ENCODE measurements at places on chromosomes 16 and 17.

DNA sequence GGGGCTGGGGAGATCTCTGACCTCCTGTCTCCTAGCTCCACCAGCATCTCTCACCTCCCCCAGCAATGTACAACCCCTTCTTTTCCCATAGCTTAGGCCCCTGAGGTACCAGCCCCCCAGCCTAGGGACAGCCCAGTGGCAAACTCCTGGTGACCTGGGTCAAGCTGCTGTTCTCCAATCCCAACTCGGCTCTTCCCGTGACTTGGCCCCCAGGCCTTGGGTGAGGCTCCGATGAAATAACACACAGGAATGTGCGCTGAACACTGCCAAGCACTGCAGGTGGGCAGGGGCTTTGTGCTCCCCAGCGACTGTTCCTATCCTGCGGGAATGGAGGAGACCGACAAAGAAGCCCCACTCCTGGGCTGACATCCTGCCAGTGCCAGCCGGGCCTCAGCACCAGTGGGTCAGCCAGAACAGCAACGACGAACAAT, 63.7 kb upstream of the AMZ2 start:
- no peak for DNase-seq

GRCh38 chr16:78176435-78176834, 77.0 kb downstream of the WWOX start:
- no peak for DNase-seq

DNA sequence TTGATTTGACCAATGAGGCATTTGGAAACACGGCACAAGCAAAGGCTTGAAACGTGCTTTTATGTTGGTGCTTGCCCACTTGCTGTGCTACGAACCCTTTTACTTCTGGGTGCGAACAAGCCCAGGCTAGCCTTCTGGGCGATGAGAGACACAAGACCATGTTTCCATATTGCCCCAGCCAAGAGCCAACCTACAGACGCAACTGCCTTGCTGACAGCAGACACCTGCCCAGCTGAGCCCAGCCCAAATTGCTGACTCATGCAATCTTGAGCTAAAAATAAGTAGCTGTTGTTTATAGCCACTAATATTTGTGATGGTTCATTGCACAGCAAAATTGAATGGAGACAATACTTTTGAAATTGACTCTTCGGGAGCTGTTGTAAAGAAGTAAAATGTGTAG, 464.5 kb downstream of the WWOX start:
- no peak for DNase-seq

DNA sequence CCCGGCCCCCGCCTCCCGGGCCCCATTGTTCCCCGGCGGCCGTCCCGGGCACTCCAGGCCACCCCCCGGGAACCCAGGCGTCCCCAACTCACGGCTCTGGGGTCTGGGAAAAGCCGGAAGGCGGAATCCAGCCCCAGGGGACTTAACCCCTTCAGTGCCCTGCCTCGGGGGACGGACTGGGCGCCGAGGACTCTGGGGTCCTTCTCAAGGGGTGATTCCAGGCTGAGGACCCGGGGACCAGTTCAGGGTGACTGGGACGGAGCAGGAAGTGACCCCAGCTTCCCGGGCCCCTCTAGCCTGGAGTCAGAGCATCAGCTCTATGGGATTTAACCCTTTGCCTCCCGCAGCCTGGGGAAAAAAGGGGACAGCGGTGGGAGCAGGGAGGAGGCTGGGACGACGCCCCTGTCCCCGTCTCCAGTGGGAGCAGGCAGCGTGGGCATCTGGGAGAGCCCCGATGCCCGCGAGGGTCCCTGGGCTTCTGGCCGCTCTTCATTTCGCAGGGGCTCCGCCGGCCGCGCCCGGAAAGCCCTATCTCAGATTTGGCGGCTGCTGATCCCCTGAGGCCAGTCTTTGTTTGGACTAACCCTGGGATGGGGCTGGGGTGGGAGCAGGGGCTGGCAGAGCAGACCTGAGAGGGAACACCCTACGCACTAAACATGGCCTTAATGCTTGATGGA, at the start of gene ZNF629:
Gene ZNF629, minus strand, starts transcription at position 270 of the 677 bp plus-strand sequence. CDS start 2,723 bp downstream, outside the sequence.
- peak; percentile 80 for DNase-seq

- DNase-seq = no peak
Observed at GRCh38 chr16:19488213-19488640, 33.7 kb downstream of the GDE1 start.

DNA sequence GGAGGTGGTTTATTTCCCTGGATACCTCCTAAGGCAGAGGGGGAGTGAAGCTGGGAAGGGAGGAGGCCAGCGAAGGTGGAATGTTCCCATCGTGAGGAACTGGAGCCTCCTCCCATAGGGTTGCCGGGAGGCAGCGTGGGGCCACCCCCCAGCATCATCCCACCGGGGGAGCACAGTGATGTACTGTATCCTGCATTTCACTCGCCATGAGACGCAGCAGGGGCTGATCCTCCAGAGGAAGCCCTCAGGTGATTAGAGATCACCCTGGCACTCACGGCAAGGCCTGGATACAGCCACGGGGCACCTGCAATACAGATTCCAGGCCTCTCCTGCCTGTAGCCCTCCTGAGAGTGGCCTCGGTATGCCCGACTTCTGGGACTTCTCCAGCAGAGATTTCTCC, 25.5 kb upstream of the BEAN1 start:
- DNase-seq = no peak

DNA sequence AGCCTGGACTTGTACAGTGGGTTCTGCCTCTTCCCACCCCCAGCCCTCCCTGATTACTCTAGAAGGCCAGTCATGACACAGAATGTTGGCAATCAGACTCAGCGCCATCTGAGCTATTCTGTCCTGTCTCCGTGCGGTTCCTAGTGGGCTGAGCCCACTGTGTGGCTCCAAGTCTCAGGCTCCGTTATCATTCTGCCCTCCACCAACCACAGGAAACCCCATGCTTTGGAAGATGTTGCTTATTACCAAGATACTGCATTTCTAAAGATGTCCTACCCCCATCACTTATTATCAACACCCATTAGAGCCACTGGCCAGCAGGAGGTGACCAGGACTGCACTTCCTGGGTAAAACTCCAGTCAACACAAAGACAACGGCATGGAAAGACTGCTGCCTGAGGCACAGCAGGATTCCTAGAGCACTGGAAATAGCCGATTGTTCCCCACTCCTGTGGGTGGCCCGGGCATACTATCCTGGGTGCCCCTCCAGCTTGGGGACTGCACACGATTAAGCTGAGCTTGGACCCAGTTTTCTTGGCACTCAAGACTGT, 133.6 kb downstream of the AATF start:
- DNase-seq = no peak

GRCh38 chr17:59743842-59744241, 36.4 kb downstream of the VMP1 start:
- DNase-seq = no peak

GRCh38 chr16:84617041-84617790, 662 bp downstream of the COTL1 start:
- no peak for DNase-seq

DNA sequence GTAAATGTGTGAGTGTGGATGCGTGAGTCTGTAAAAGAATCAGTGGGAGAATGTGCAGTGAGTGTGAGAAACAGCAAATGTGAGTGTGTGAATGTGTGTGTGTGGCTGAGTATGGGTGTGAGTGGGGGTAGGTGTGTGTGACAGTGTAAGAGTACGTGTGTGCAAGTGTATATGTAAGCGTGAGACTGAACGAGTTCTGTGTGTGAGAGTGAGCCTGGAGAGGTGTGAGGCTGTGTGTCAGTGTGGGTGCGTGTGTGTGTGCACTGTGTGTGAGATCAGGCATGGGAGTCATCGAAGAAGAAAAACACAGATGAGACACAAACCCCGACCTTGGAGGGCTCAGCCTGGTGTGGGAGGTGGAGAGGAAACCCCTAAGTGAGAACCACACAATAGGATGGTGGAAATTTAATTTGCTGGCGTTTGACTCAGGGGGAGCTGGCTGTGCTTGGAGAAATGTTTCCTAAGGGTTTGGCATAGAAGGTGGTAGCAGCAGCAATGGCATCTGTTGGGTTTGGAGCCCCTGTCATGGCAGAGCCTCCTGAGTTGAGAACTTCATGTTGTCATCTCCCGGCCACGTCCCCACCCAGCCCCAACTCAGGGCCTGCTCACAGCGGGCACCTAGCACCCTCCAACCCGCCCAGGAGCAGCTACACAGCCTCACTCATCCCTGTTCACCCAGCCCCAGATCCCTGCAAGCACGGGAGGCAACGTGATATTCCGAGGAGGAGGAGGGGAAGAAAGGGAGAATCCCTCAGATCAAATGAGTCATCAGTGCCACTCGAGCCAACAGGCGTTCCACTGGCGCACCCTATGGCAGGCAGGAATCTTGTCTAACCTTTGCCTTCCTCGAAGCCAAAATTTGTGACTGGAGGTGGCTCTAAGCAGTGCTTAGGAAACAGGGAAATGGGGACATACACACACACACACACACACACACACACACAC, 14.3 kb upstream of the NUBP1 start:
- no peak for DNase-seq

GRCh38 chr17:39841134-39841683, 22.9 kb downstream of the IKZF3 start:
- no peak for DNase-seq

- DNase-seq = no peak
Observed at GRCh38 chr16:81492311-81492761, 47.7 kb downstream of the CMIP start.

DNA sequence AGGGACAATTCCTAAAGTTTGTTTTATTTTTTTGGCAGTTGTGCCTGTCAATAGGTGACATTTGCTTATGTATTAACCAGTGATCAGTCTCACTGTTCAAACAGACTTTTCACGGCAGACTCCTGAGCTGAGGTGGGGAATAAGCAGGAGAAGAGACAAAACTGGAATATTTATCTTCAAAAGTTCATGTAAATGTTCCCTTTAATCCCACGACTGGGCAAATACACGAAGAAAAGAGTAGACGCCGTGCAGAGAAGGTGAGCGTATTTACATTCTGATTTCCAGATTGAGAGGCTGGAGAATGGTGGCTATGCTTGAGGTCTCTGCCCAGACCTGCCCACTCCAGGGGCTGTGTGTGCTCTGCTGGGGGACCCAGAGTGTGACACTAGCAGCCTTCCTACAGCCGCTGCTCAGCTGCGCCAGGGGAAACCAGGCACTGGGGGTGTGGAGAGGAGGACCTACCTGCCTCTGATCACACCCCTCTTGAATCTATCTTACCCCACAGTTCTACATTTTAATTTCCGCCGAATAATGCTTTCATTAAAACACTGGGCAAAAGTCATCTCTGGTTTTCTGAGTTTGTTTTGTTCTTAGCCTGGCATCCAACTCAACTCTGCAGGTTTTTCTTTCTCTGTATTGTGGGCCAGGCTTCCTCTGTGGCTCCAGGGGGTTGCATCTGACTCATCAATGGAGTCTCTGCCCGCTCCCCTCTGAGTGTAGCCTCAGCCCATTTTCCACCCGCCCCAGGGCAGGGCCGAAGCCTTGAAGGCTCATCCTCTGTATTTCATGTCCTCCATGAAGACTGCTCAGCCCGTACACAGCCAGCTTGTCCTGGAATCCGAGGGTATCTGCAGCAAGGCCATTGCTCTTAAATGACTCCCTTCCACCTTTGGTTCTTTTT, 237.1 kb downstream of the NTN1 start:
- no peak for DNase-seq

DNA sequence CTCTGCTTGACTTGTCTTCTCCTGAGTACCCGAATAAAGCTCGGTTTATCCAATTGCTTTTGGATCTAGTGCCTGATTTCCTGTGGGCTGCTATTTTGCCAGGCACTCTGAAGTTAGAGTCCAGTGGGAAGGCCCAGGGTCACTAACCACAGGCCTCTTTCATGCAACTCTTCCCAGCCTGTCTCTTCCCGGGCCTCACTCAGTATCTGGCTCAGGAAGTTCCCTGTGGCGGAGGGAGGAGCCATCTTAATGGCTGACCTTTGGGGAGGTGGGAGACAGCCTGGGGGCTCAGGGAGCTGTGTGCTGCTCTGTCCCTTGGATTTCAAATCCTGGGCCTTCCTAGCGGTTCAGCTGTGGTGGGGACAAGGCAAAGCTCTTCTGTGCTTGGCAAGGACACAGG, 328.5 kb downstream of the SLC39A11 start:
- no peak for DNase-seq

DNA sequence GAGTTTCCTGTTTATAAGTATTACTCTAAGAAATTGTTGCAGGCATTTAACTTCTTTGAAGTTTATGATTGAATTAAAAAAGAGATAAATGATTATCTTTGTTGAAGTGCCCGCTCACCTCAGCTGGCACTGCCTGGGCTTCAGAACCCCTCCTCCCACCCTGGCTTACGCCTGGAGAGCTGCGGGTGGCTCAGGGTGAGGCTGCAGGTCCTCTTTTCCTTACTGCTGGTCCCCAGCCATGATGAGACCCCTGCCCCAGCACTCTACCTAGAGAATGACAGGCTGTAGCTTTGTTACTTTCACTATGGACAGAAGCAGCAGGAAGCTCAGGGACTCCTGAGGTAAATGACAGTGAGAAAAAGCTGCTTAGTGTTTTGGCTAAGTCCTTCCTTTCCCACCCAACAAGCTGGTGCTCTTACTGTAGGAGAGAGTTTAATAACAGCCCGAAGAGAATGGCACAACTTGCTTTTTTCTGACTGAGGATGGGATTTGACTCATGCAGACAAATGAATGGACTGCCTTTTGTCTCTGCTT, 62.1 kb downstream of the EPN2 start:
- DNase-seq = no peak

DNA sequence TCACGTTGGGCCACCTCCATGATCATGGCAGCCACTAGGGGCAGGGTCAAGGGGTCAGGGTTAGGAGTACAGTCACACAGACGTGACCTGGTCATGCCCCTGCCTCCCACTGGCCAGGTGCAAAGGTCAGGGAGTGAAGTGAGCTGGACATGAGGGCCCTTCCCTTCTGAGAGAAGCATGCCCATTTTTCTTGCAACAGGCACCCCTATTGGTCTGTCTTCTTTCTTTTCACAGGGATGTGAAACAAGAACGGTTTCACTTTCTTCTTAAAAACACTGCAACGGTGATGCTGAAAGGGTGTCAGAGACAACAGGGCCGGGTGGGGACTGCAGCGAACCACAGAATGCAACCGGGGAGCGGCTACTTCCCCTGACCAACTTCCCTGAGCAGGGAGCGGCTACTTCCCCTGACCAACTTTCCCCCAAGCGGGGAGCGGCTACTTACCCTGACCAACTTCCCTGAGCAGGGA, 52.1 kb upstream of the DOC2B start:
- no peak for DNase-seq

GRCh38 chr16:66918355-66918754, 330 bp downstream of the CDH16 start:
- DNase-seq = no peak

- DNase-seq = no peak
Observed at GRCh38 chr17:37429453-37429852, 22.8 kb downstream of the TADA2A start.

DNA sequence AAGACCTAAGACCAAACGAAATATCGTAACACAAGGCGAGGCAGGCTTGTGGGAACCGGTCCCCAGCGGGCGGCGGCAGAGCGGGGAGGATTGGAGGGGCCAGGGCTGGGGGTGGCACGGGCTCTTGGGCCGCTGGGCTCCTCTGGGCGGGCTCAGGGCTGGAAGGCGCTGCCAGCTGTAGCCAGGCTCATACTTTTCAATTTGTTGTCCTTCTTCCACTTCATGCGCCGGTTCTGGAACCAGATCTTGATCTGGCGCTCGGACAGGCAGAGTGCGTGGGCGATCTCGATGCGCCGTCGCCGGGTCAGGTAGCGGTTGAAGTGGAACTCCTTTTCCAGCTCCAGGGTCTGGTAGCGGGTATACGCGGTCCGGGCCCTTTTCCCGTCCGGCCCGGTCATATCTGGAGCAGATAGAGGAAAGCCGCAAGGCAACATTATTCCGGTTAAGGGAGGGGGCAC, 1.5 kb downstream of the HOXB5 start:
- no peak for DNase-seq

GRCh38 chr16:88742896-88743605, 36.7 kb downstream of the CTU2 start:
- no peak for DNase-seq
